MCF 10A (cell line): ENCODE measurements at places on chromosomes 6 and 20. TPM values are rescaled to one million over a fixed set of nuclear protein-coding genes. Genes with fewer than 3 reads are reported as not detected.

FBXL4 gene
- total RNA-seq = 11.3 and 15.7 TPM in 2 replicates

C6orf132 gene
- 19.5 and 31.9 TPM in 2 replicates for total RNA-seq

NXT1 gene
- total RNA-seq = 32.2 and 40.1 TPM in 2 replicates

NRSN1 gene
- total RNA-seq = not detected in 2 replicates

OCSTAMP gene
- total RNA-seq = not detected in 2 replicates

HCRTR2 gene
- total RNA-seq = not detected in 2 replicates
